ENCODE measurements at places on chromosomes 4 and X.

- peak; percentile 2 for DNase-seq
Measured at GRCh38 chr4:3220476-3221183, 28.3 kb upstream of the MSANTD1 start.

DNA sequence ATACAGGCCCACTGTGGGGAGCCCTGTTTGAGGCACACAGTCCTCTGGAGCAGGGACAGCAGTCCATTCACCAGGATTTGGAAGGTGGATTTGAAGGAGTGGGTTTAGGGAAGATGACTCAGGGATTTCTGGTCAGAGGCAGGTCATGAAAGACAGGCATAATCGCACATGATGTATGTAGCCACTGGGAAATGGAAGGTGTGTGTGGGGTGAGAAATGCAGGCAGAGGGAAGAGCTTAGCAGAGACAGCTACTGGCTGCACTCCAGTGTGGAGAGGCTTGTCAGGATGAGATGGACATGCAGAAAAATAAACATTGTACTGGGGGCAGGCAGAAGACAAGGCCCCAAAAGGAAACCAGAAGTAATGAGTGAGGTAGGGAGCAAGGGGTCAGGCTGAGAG, 85.2 kb upstream of the STS start:
- DNase-seq: no peak

DNA sequence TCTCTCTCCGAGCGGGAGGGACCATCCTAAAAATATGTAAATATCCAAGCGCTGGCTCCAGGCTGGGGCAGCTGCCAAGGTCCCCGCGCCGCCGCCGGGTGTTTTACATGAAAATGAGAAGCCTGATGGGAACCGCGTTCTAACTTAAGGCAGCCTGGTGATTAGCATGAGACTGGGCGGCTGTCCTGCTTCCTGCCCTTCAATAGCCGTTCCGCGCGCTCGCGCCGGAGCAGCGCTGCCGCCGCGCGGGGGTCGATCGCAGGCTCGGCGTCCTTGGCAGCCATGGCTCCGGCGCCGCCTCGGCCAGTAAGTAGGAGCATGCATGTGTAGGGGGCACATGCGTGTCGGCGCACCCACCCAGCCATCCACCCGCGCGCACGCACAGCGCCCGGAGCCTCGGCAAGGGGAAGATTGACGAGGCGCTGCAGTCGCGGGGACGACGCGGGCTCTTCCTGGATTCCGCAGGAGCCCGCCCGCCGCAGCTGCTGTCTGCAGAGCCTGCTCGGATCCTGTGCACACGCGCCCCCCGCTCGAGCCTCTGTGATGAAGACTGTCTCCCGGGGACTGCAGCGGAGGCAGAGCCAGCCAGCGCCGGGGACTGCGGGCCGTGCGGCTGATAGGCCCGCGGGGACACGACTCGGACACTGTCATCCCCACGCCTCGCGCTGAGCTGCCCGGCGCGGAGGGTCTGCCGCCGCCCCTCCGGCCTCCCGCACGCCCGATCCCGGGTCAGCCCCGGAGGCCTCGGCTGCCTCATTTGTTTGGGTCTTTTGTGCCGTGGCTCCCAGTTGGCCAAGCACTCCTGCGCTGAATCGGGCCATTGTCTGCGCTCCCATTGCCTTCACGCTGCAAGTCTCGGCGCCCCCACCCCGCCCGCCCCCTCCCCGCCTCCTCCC, 734 bp downstream of the STOX2 start:
- DNase-seq: peak; percentile 70

- DNase-seq: no peak
Measured at GRCh38 chr4:84899616-84900015, 66.9 kb downstream of the WDFY3 start.

- no peak for DNase-seq
Measured at GRCh38 chr4:142886566-142886965, 40.5 kb upstream of the INPP4B start.

GRCh38 chrX:44002567-44002966, 29.4 kb upstream of the NDP start:
- no peak for DNase-seq

DNA sequence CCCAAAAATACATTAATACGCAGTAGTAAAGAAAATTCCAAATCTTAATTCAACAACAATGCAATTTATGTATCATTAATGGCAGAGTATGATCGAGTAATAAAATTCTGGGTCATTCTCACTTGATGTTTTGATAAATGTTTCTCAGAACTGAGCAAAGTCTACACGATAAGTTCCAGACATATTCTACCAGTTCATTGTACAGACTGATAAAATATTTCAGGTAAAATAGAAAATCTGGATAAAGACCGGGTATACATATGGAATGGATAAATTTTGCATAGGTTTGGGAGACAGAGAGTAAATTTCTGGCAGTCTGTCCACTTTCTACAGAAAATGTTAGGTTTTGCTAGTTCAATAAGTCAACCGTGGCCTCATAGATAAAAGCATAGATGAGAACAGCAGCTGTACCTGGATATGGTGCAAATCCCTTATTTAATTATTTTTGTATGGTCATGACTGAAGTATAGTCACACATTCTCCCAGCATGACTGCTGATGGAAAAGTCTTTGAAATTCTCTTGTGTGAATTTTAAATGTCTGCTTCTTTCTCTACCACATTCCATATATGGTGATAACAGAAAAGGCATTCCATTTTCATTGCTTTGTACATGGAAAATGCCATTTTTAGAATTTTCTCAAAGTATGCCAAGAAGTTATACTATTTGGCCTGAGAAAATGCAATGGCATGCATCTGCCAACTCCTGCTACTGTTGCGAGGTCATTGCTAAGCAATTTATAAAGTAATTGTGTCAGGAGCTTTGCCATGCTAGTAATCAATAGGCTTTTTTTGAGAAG, 301.9 kb upstream of the ARSJ start:
- no peak for DNase-seq

- no peak for DNase-seq
Measured at GRCh38 chr4:148542922-148543623, 100.9 kb upstream of the NR3C2 start.

GRCh38 chr4:150648123-150648522, 66.2 kb downstream of the MAB21L2 start:
- no peak for DNase-seq

- DNase-seq: no peak
Measured at GRCh38 chr4:13917015-13917414, 289.5 kb upstream of the BOD1L1 start.

- no peak for DNase-seq
Measured at GRCh38 chr4:114807357-114807756, 208.8 kb downstream of the UGT8 start.

DNA sequence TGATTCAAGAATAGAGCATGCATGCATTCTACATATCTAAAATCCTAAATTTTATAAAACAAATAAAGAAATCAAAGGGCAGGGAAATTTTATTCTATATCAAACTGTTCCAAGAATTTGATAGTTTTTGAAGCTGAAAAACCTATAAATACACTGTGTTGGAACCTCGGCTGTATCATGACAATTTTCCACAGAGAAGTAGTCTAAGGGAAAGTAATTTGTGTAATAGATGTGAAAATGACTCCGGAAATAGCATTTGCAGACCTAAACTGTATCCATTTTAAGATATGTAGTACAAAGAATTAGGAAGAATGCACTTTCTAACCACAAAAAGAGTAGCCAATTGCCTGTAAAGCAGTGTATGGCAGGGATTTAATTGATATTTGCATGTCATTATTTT, 112.5 kb upstream of the WDR17 start:
- no peak for DNase-seq

DNA sequence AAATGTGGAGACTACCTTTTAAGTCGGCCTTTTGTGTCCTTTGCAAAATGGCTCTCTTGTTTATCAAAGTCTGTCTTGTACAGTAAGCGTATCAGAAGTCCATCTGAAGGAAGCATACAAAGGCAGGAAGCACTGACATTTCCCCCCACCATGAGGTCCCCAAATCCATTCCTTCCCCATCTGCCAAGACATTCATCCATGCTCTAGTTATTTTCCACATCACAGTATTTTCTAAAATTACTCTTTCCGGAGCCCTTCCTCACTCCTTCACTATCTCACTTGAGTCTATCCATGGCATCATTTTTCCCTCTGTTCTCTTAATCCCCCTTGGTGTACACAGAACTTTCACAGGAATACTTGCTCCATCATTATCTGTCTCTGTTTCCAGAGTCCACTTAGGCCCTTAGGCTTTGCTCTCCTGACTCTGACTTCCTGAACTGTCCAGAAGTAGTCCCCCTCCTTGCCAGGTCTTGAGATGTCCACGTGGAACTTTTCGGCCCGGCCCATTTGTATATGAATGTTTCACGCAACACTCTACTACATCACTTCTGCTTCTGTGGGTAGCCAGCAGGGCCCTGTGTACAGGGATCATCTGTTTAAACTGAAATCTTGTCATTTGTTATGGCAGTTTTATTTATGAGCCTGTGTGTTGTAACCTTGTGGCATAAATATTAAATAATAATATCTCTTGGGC, 2.1 kb downstream of the SEL1L3 start:
- no peak for DNase-seq

Measured in BE2C (cell line).